ENCODE measurements at places on chromosomes 5 and 9.

- DNase-seq = no peak
Measured at GRCh38 chr9:5838884-5839571, 6.1 kb upstream of the ERMP1 start.

GRCh38 chr5:22842574-22842973 is 10.6 kb downstream of the CDH12 start:
- no peak for DNase-seq

- no peak for DNase-seq
Measured at GRCh38 chr9:136928591-136928990, 15.9 kb downstream of the FBXW5 start.

DNA sequence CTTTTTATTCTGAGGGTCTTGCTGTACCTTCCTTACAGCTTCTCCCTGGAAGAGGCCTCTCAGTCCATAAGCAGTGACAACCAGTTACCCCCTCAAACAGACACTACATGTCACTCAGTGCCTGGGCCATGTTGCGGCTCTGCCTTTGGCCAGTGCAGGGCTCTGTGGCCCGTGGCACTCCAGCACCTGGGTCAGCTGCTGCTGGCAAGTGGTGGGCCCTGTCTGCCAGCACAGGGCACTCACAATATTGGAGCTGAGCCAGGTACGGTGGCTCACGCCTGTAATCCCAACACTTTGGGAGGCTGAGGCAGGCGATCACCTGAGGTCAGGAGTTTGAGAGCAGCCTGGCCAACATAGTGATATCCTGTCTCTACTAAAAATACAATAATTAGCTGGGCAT is 24.2 kb downstream of the DAP start:
- no peak for DNase-seq

- no peak for DNase-seq
Measured at GRCh38 chr9:110691002-110691549, 22.5 kb downstream of the MUSK start.

GRCh38 chr5:1094670-1095190 is 17.1 kb downstream of the SLC12A7 start:
- DNase-seq = no peak

DNA sequence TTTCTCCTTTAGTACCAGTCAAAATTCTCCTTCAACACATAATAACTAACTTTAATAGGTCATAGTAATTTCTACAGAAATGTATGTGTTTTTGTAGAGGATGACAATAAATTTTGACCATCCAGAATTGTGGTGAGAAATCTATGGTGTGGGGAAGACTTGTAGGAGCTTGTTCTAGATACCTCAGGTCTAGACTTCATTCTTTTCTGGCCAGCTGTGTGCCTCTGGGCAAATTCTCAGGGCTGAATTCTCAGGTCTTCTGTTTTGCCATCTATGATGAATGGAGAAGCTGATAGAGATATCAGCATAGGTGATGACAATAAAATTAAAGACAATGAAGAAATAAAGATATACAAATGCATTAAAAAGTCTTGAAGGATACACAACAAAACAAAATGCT is 298.6 kb upstream of the MEF2C start:
- DNase-seq = no peak

Data from activated CD8-positive, alpha-beta memory T cell treated with anti-CD3 and anti-CD28 coated beads for 1 hour (primary cell).